ELR (cell line): ENCODE measurements at places on chromosomes 3 and 15.

DNA sequence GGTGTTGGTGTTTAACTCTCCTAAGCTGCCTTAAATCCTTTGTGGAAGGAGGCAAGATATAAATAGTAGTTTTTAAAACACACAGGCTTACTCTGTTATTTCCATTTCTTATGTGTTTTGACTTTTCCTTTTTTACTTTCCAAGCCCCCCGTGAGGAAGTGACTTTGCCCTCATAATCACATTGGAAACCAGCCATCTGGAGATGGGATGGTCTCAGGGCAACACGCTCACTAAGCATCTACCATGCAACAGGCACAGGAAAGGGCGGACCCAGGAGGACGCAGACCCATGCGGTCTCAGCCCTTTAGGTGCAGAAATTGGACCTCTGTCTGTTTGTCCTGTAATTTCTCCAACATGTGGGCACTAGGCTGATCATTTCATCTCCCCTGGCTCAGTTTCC lies 115.7 kb downstream of the PDZRN3 start:
- no peak for DNase-seq

DNA sequence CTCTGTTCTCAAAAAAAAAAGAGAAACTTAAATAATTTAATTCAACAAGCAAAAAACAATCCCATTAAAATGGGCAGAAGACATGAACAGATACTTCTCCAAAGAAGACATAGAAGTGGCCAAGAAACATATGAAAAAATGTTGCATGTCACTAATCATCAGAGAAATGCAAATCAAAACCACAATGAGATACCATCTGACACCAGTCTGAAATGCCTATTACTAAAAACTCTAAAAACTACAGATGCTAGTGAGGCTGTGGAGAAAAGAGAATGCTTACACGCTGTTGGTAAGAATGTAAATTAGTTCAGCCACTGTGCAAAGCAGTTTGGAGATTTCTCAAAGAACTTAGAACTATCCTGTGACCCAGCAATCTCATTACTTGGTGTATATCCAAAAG lies 382.9 kb downstream of the OTOL1 start:
- DNase-seq = no peak

DNA sequence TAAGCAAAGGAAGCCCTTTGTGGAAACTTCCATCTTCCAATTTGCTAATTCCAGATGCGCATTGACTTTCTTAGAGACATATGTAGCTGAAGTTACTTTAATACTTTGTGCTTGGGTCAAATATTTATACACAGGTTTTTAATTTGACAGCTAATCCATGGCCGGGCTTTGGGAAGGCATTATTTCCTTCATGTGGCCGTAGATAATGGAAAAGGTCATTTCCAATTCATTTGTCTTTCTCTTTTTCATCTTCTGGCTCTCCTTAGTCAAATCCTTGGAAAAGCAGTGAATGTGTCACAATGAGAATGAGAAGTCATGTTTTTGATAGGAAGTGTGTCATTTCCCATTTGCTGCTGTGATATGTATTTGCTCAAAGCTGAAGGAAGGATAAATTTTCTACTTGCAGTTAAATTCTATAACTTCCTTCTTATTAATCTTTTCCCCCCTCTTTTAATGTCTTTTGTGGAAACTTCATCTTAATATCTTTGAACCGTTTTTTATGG lies 323.3 kb downstream of the CLSTN2 start:
- no peak for DNase-seq

DNA sequence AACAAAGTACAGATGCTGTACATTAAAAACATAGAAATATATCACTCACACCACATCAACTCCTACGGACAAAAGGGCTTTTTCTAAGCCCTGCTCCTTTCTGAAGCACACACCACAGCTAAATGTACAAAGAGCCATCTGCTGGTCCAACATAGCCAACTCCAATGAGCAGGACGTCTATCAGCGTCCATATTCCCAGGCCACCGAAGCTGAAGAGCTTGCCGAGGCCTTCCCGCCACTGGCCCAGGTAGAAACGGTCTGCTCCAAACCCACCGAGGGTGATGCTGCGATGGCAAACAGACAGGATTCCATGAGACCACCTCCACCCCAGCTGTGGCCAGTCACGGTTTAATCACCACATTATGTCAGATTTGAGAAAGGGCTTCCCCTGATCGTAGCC lies 9.8 kb downstream of the TM2D3 start:
- DNase-seq = no peak

- DNase-seq = no peak
Measured at GRCh38 chr3:82129221-82129801, 367.9 kb upstream of the GBE1 start.

- DNase-seq = no peak
Measured at GRCh38 chr3:37435572-37435971, 261.2 kb upstream of the LRRFIP2 start.
